Neural progenitor cell (in vitro differentiated cells): ENCODE measurements at places on chromosomes 16 and 17. TPM values are rescaled to one million over a fixed set of nuclear protein-coding genes. Genes with fewer than 3 reads are reported as not detected.

DNA sequence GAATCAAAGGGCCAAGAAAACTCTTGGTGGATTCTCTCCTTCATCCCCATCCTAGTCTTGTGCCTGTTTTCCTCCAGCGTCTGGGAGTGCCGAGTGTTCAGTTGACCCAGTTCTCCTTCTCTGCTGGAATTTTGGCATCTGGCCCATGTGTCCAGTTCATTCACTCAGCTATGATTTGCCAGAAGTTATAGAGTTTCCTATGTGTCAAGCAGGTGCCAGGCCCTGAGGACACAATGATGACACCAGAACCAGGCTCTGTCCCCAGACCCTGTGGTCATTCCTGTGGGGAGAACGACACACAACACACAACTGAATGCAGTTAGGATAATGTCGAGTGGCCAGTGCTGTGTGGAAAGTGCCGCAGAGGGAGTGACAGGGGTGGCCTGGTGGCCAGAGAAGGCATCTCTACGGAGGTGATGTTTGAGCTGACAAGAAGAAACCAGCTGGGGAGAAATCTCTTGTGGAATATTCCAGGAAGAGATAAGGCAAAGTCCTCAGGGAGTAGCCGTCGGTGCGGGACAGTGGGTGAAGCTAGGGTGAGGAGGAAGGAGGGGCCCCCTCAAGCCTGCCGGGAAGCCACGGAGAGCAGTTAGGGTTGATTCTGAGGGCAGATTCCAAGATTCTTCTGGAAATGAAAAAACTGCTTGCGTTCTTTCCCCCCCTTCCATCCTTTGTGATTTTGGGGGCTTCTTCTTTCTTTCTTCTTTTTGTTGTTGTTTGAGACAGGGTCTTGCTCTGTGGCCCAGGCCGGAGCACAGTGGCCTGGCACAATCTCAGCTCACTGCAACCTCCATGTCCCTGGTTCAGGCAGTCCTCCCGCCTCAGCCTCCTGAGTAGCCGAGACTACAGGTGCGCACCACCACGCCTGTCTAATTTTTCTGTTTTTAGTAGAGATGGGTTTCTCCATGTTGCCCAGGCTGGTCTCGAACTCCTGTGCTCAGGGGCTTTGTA lies 35.8 kb upstream of the IL34 start:
- DNase-seq = no peak
- H3K36me3 ChIP-seq = no peaks in the 10 kb centered on the region
- no peak overlapping the region for H3K27ac ChIP-seq
- H3K27me3 ChIP-seq = no peaks in the 10 kb centered on the region

GRCh38 chr17:78132084-78132676 lies 1.6 kb downstream of the TMC8 start:
- no peaks in the 10 kb centered on the region for H3K36me3 ChIP-seq
- H3K4me1 ChIP-seq = peaks cover 15% of the 10 kb centered on the region
- no peak overlapping the region for H3K27ac ChIP-seq

The CTRB1 gene
- not detected in 2 replicates for total RNA-seq

DNA sequence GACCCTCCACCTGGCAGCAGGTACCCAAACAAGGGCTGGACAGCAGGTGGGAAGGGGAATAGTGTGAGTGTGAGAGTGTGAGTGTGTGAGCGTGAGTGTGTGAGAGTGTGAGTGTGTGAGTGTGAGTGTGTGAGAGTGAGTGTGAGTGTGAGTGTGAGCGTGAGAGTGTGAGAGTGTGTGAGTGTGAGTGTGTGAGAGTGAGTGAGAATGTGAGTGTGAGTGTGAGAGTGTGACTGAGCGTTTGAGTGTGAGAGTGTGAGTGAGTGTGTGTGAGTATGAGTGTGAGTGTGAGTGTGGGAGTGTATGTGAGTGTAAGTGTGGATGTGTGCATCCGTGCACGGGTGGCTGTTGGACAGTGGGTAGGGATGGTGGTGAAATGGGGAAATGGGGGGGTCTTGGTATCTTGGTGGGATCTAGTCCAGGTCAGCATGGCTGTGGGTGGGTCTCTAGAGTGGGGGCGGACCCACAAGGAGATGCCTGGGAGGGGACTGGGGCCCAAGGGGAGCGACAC lies 408 bp downstream of the ADGRG1 start:
- H3K4me1 ChIP-seq = peaks cover 12% of the 10 kb centered on the region
- H3K36me3 ChIP-seq = no peaks in the 10 kb centered on the region
- no peak for DNase-seq
- H3K27me3 ChIP-seq = no peaks in the 10 kb centered on the region
- no peak overlapping the region for H3K27ac ChIP-seq
- no peak overlapping the region for H3K4me3 ChIP-seq

GRCh38 chr17:3506054-3506453 lies 30.3 kb downstream of the ASPA start:
- H3K36me3 ChIP-seq = no peaks in the 10 kb centered on the region
- H3K27ac ChIP-seq = no peak overlapping the region
- peaks cover 10% of the 10 kb centered on the region for H3K4me1 ChIP-seq
- no peaks in the 10 kb centered on the region for H3K27me3 ChIP-seq
- DNase-seq = no peak

- H3K27ac ChIP-seq = no peak overlapping the region
- H3K4me3 ChIP-seq = peak overlapping the region; percentile 68
- no peak for DNase-seq
These were observed 748 bp downstream of the ATF7IP2 start for GRCh38 chr16:10386517-10387100.

- H3K27ac ChIP-seq = no peak overlapping the region
- H3K36me3 ChIP-seq = no peaks in the 10 kb centered on the region
- H3K27me3 ChIP-seq = no peaks in the 10 kb centered on the region
These were observed 95.7 kb upstream of the AKTIP start for GRCh38 chr16:53598511-53599275.

The CTRB2 gene
- total RNA-seq = not detected in 2 replicates

The MEOX1 gene
- total RNA-seq = 0.59 TPM in 1 of 2 replicates, not detected in the other

GRCh38 chr16:87324411-87325275 lies 7.5 kb upstream of the C16orf95 start:
- no peaks in the 10 kb centered on the region for H3K4me1 ChIP-seq
- H3K36me3 ChIP-seq = no peaks in the 10 kb centered on the region
- peak; percentile 84 for DNase-seq
- no peaks in the 10 kb centered on the region for H3K27me3 ChIP-seq

GRCh38 chr17:79342376-79342775 lies 267.8 kb downstream of the ENGASE start:
- no peak for DNase-seq
- peaks cover 9% of the 10 kb centered on the region for H3K27me3 ChIP-seq
- no peak overlapping the region for H3K27ac ChIP-seq

DNA sequence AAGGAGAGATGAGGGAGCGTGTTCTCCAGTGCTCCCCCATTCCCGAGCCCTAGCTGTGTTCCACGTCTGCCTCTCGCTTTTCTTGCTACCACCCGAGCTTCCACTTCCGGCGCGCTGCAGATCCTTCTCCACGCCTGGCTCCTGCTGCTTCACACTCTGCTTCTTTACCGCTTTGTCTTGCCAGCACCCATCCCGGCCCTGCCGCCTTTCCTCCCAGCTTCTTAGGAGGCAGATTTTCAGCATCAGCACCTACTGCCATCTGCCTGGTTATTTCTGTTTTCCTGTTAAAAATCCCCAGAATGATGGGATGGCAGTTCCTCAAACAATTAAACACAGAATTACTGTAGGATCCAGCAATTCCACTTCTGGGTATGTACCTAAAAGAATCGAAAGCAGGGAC lies 64.7 kb downstream of the ELAC2 start:
- no peak overlapping the region for H3K4me3 ChIP-seq
- no peak for DNase-seq
- no peaks in the 10 kb centered on the region for H3K4me1 ChIP-seq
- no peaks in the 10 kb centered on the region for H3K36me3 ChIP-seq

DNA sequence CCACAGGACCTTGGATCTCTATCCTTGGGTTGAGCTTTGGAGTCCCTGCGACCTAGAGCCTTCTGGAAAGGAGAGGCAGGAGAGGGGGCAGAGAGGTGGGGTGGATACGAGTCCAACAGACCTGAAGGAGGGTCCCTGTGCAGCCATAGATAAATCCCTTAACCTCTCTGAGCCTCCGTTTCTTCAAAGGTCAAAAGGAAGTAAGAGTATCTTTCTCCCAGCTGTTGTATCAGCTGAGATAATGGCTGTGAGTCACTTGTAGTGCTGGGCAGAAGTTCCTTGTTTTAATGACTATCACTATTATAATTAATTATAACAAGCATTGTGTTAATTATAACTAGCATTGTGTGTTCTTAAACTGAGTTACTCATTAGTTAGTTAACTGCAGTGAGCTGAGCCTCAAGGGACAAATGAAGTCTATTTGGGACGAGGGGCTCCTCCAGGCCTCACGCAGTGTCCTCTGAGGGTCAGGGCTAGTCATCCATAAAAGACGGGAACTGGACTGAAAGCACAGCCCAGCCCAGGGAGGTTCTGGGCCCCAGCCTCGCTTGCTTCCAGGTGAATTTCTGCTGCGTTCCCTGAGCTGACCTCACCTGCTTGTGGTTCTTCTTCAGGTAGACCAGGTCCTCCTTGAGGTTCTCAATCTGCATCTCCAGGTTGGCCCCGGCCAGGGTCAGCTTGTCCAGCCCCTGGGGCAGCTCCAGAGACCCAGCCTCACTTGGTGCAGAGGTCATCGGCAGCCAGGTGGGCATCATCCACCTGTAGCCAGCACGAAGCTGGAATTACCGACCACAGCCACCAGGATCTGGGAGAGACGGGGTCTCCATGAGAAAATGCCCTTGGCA lies 5.7 kb upstream of the KRT17 start:
- no peak for DNase-seq
- H3K36me3 ChIP-seq = no peaks in the 10 kb centered on the region
- no peaks in the 10 kb centered on the region for H3K27me3 ChIP-seq
- H3K4me3 ChIP-seq = no peak overlapping the region

- H3K27me3 ChIP-seq = no peaks in the 10 kb centered on the region
- H3K27ac ChIP-seq = no peak overlapping the region
- no peaks in the 10 kb centered on the region for H3K4me1 ChIP-seq
- no peak for DNase-seq
- H3K4me3 ChIP-seq = no peak overlapping the region
- H3K36me3 ChIP-seq = no peaks in the 10 kb centered on the region
These were observed 13.1 kb downstream of the ODAD4 start for GRCh38 chr17:41943492-41943891.

The DNAH9 gene
- total RNA-seq = 0.62 and 1.3 TPM in 2 replicates

DNA sequence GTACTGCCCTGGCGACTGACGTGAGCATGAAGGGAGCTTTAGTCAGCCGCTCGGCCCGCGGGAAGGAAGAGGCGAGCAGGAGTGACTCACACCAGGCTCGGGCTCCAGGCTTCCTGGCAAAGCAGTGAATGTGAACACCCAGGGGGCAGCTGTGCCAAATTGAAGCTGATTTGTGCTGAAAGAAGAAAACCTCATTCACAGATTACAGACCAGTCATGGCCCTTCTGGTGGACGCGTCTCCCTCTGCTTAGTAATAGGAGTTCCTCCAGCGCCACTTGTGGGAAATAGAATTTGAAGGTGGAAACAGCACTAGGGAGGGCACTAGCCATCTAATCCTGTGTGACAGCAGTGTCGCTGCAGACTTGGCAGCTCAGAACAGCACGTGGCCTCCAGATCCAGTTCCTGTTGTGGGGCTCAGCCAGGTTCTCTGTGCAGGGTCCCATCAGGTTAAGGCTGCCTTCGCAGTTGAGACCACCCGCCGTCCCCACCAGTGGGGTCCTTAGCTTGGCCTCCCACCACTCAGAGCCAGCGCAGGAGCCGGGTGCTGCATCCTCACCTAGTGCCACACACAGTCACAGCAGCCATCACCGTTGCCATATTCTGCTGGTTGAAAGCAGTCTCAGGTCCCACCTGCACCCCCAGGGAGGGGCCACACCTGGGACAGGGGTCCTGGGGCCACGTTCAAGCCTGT lies 164.5 kb upstream of the CHMP6 start:
- H3K4me3 ChIP-seq = no peak overlapping the region
- peak; percentile 39 for DNase-seq
- no peaks in the 10 kb centered on the region for H3K36me3 ChIP-seq
- no peak overlapping the region for H3K27ac ChIP-seq
- peaks cover 19% of the 10 kb centered on the region for H3K4me1 ChIP-seq

The CIAO3 gene
- total RNA-seq = 20.5 and 38.2 TPM in 2 replicates

The KRT33A gene
- not detected in 2 replicates for total RNA-seq
